ENCODE measurements at places on chromosomes 12 and 14.

DNA sequence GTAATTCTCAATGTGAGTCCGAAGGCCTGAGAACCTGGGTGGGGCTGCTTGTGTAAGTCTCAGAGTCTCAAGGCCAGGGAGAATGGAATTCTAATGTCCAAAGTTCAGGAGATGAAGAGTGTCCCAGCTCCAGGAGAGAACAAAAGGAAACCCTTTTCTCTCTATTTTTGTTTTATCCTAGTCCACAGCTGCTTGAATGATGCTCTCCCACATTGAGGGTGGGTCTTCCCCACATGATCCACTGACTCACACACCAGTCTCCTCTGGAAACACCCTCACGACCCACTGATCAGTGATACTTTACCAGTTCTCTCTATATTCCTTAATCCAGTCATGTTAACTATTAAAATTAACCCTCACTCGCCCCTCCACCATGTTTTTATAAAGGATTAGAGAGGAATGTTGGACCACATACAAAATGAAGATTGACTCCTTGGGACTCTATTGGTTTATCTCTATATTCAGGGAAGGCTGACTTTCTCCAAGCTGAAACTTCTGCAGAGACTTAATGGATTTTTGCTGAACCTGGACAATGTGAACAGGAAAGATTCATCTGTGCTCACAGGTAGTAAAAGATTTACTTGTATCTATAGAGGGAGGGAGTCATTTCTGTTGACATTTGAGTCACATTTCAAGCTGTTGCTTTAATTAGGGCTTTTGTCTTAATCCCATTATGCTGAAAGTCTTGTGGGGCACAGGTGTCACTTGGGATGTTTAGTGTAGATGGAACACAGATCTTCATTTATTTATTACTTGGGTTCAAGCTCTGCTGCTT lies 1061.0 kb upstream of the TMEM132C start:
- DNase-seq = no peak

- no peak for DNase-seq
Measured at GRCh38 chr12:62259631-62259992, 592 bp upstream of the USP15 start.

GRCh38 chr12:89827592-89827991 lies 119.0 kb upstream of the ATP2B1 start:
- no peak for DNase-seq

DNA sequence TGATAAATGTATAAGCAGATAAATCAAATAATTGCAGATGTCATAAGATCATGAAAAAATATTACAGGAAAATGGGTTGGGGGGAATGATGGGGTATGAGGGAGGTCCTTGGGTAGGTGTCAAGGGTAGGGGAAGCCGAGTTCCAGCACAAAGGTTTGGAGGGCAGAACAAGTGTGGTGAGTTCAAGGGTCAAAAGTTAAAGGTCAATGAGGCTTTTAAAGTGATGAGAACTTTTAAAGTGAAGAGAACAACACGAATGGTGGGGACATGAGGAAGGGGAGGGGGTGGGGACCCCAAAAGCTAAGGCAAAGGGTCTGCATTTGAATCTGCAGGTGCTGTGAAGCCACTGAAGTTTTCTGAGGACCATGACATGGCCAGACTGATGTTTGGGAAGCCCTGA lies 200.6 kb upstream of the NOS1 start:
- no peak for DNase-seq

- DNase-seq = no peak
Measured at GRCh38 chr14:60647081-60647836, 2.0 kb downstream of the SIX1 start.

- no peak for DNase-seq
Measured at GRCh38 chr12:48351022-48351708, 446 bp upstream of the ZNF641 start.

DNA sequence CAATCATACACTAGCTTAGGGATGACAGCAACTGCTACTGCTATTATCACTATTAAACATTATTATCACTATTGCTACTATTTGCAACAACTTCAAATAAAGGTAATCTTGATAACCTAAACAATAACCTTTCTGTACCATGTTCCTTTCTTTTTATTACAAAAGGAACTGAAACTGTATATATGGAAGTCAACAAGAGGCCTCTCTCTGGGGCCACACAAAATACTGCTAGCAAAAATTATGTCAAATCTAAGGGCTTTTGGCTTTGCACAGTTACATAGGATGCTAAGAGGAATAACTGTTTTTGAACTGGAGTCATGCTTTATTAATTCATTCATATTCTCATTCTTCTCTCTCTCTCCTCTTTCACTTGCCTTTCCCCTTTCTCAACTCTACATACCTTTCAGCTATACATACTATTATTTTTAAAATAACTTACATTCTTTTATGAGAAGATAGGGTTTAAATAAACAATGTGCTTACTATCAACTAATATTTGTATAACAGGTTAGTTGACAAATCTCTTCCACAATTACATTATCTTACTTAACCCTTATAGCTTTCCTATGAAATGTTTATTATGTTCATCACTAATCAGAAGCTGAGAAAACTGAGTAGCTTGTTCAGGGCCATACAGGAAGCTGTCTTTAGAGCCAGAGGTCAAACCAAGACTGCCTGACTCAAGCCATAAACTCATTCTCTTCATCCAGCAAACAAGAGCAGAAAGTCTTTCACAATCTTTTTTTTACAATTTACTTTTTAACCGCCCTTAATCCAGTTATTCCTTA lies 25.7 kb downstream of the SPTSSA start:
- no peak for DNase-seq

GRCh38 chr14:87852107-87852506 lies 140.9 kb downstream of the GALC start:
- no peak for DNase-seq

- DNase-seq = no peak
Measured at GRCh38 chr14:104747876-104748275, 5.1 kb upstream of the SIVA1 start.

GRCh38 chr12:80226576-80226975 lies 127.2 kb downstream of the OTOGL start:
- no peak for DNase-seq

DNA sequence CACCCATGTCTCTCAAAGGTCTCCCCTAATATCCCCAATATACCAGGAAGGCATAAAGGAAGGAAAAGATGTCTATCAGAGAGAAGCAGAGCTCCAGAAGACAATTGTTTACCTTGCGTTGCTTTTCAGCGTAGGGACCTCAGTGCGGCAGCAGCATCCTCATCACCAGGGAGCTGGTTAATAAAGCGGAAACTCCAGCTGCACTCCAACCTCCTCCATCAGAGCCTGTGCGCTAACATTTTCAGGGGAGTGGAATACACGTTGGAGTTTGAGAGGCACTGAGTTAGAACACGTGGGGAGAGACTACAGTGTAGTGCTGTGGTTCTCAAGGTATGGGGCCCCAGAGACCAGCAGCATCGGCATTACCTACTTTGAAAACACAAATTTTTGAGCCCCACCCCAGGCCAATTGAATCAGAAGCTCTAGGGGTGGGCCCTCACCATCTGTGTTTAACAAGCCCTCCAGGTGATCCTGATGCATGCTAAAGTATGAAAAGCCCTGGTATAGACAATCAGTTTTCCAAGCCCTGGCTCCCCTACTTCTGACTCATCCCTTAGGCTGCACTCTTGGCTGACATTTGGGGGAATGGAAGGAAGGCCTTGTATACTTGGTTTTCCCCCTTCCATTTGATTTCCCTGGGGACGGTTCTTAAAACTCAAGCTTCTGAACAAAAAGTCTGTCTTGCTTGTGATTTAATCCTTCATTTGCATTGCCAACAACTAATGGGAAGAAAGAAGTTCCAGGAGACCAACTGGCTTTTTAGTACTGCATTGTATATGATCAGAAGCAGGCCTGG lies 419.0 kb upstream of the CCDC196 start:
- DNase-seq = no peak

DNA sequence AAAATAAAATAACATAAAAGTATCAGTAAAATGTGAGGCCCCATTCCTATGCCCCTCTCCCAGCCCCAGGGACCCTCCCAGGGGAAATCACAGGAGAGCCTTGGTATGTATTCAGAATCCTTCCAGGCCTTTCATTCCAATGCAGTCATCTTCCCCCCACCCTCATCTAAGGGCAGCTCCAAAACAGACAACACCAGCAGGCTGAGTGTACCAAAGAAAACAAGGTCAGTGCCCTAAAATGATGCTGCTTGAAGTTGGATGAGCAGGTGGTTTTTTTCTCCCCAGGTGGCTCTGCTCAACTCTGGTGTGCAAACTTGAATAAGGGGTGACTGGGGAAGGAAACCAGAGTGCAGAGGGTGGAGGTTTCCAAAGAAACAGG lies 56.2 kb downstream of the TSPAN9 start:
- DNase-seq = no peak

DNA sequence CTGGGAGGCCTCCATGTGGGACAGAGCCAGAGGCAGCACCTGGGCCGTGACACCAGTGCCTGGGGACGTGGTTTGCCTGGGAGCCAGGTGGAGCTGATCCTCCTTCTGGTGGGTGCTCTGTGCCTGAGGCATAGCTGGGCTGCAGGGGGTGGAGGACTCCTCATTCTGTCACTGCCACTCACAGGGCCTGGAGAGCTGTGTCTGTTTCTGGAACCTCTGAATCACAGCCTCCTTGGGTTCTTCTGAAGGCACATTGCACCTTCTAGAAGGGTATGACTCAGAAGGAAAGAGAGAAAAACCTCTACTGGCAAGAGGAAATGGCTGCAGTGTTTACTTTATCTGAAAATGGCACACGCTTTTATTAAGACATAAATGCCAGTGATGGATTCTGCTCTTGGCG lies 659.8 kb downstream of the VRK1 start:
- DNase-seq = peak; percentile 47

DNA sequence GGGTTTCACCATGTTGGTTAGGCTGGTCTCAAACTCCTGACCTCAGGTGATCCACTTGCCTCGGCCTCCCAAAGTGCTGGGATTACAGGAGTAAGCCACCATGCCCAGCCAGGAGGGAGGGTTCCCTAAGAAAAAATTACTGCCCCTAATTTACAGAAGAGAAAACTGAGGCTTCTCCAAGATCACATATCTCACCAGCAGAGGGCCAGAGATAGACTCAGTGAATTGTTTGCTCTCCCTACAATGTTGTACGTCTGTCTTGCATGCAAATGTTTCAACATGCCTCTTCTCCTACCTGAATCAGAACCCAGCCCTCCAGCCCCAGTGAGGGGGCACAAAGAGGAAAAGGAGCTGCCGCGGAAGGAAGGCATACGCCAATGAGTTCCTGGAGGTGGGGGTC lies 48.3 kb upstream of the TMEM263 start:
- DNase-seq = no peak

DNA sequence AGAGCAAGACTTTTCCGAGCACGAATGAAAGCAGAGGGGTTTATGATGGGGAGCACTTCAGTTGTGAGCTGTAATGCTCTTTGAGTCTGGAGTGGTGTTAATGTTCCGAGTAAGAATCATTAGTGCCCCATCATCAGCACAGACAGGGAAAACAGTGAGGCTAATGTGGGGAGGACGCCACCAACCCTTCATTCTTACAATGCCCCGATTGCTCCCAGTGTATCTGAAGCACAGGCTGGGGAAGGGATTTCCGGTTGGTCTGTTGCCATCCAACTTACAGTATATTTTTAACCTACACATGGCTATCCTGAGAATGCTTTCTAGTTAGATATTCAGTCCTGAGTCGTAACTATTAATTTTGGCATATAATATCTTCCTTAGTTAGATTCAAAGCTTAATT lies 141.6 kb downstream of the APAF1 start:
- DNase-seq = no peak

- DNase-seq = no peak
Measured at GRCh38 chr14:55146425-55146824, 17.4 kb downstream of the LGALS3 start.

GRCh38 chr12:57765698-57766463 lies 997 bp downstream of the CYP27B1 start:
- DNase-seq = no peak

DNA sequence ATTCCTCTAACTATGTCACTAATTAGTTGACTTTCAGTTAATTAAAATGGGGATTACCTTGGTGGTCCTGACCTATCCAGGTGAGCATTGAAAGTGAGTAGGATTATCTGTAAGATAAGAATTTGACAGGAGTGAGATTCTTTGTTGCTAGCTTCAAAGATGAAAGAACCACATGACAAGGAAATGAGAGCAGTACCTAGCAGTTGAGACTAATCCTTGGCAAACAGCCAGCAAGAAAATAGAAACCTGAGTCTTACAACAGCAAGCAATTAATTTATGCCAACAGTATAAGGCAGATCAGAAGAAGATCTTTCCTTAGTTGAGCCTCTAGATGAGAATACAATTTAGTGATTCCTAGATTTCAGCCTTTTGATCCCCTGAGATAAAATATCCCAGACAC lies 1058.4 kb downstream of the LRFN5 start:
- DNase-seq = no peak

DNA sequence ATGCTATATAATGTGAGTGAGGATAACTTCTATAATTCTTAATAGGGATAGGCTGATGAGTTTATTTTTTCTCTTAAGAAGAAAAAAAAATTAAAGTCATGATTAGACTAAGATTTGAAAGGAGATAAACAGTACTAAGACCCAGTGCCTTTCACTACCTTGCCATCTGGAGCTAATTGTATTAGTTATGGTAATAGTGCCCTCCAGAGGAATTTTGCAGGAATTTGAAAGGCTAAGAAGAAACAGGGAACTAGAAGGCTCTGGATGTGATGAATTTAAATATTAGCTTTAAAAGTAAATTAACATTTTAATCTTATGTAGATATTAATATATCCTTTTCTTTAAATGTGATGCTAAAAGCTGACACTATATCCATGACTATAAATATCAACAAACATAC lies 36.6 kb upstream of the PIK3C2G start:
- DNase-seq = no peak

DNA sequence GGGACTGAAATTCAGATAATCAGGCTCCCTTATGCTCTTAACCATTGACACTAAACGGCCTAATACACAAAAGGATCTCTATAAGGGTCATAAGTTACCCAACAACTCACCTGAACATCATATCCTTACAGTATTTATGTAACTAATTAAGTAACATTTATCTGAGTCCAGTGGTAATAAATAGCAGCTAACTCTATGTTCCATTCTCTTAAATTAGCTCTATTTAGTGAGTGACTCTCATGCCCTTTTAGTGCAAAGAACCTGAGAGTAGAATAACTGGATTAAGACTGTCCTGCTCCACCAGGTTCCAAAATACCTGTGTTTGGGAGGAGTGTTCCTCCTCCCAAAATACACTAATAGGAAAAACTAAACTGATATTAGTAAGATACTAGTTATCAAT lies 9.8 kb downstream of the SCAF11 start:
- DNase-seq = no peak

- no peak for DNase-seq
Measured at GRCh38 chr14:33061667-33062325, 123.1 kb downstream of the NPAS3 start.

GRCh38 chr14:100629696-100630095 lies 42.5 kb upstream of the BEGAIN start:
- no peak for DNase-seq

DNA sequence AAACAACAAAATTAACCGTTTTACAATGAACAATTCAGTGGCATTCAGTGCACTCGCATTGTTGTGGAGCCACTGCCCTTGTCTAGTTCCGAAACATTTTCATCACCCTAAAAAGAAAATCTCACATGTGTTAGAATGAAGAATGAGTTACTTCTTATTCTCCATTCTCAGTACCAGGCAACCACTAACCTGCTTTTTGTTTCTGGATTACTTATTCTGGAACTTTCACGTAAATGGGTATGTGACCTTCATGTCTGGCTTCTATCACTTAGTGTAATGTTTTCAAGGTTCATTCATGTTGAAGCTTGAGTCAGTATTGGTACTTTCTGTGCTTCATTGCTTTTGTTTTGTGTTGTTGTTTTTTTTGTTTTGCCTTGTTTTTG lies 15.6 kb downstream of the RCOR1 start:
- no peak for DNase-seq

- no peak for DNase-seq
Measured at GRCh38 chr12:97555547-97556187, 93.1 kb downstream of the RMST start.

- no peak for DNase-seq
Measured at GRCh38 chr12:5012337-5012736, 31.3 kb upstream of the KCNA5 start.
